Epithelial cell of esophagus (primary cell): ENCODE measurements at places on chromosomes 16 and 17.

- no peak for DNase-seq
These were observed 49.9 kb upstream of the DNAH9 start for GRCh38 chr17:11548398-11548797.

GRCh38 chr17:41784207-41784744, 2.2 kb downstream of the JUP start:
- peak; percentile 94 for DNase-seq

- DNase-seq = no peak
These were observed 23.6 kb downstream of the CA4 start for GRCh38 chr17:60173304-60173819.

DNA sequence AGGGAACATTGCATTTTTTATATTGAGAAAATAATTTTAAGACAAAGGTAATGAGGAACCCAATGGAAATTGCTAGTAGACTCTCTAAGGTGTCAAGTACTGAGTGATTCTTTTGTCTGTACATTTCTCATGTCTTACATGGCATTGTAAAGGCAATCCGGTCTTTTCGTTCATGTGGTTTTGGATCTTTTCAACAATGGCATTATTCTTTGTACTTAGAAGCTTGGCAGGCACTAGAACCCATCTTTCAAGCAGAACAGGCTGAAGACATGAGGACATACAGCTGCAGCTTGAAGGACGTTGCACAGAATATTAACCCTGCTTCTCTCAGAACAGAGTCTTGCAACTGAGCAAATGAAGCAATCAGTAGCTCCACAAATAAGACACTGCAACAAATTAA, 231.5 kb upstream of the ZFHX3 start:
- DNase-seq = no peak

GRCh38 chr17:77116371-77116860, 24.4 kb upstream of the SEC14L1 start:
- DNase-seq = no peak

DNA sequence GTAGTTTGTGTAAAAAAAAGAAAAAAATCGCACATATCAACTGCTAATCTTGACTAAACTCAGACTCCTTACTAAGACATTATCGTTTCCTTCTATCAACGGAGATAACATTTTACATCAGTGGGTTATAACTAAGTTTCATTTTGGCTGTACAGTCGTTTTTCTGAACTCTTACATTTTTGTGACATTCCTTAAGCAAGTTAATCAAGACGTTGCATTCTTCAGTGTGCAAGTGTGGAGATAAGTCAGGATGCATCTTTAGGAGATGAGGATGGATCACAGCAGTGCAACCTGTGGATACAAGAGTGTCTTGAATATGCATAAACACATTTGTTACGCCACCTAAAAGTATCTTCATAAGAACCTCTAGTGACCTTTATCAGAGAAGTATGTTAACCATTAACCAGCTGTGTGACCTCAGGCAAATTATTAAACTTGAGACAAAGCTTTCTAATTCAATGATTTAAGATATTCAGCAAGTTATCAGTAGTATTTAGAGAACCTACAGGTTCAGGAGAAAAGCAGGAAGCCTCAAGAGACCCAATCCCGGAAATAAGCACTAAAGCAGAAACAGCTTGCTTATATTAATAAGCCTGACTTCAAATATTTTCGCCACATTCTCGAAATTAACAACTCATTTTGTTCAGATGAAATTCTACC, 9.4 kb downstream of the CMC2 start:
- DNase-seq = no peak

DNA sequence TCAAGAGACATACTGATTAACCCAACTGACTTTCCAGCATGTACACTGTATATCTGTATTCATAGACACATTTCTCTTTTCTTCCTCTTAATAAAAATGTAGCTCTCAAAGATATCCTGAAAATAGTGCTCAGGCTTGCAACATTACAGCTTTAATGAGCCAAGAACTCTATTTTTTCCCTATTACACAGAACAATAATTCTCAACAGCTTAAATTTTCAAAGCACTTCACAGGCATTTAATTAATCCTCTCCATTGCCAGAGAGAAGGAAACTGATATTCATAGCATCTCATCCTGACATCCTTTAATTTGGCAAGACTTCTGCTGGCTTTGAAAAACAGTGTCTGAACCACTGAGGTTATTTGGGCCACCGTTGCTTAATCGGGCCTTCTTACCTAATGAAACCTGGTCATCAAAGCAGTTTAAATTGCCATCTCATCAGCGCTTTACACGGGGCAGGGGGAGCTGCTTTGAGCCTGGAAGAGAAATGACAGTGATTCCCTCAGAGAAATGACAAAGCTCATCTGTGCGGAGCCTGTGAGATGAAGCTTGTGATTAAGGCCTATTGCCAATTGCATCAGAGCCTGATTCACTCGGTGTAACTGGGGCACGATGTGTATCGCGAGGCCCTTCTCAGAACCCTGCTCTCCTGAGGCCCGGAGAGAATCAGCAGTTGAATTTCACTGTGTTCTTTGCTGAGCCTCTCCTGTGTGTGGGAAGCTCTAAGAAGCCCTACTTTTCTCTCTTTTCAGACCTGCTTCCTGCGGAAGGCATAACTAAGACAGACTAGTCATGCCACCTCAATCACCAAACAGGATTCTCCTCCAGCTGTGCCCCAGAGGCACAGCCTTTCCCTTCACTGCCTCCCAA, 8.5 kb upstream of the SIAH1 start:
- peak; percentile 55 for DNase-seq

DNA sequence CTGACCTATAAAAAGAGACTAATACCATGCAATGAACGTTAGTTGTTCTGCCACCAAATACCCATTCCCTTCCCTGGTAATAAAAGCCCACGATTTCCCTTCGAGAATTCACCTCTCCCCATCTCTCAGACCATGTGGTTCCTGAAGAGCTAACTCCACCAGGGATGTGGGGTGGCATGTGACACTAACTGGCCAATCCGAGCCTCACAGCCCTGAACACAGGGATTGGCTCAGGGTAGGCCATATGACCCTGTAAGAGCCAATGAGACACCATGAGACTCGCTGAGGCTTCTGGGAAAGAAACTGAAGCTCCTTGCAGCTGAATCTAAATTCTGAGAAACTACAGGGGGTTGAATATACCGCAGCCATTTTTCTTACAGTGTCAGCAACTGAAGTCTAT, 21.1 kb downstream of the HELZ start:
- no peak for DNase-seq
